Foreskin keratinocyte (primary cell): ENCODE measurements at places on chromosomes 16 and 17. TPM values are rescaled to one million over a fixed set of nuclear protein-coding genes. Genes with fewer than 3 reads are reported as not detected.
A peak's percentile ranks its signal among the peaks of the same experiment; 100 is the strongest.

DNA sequence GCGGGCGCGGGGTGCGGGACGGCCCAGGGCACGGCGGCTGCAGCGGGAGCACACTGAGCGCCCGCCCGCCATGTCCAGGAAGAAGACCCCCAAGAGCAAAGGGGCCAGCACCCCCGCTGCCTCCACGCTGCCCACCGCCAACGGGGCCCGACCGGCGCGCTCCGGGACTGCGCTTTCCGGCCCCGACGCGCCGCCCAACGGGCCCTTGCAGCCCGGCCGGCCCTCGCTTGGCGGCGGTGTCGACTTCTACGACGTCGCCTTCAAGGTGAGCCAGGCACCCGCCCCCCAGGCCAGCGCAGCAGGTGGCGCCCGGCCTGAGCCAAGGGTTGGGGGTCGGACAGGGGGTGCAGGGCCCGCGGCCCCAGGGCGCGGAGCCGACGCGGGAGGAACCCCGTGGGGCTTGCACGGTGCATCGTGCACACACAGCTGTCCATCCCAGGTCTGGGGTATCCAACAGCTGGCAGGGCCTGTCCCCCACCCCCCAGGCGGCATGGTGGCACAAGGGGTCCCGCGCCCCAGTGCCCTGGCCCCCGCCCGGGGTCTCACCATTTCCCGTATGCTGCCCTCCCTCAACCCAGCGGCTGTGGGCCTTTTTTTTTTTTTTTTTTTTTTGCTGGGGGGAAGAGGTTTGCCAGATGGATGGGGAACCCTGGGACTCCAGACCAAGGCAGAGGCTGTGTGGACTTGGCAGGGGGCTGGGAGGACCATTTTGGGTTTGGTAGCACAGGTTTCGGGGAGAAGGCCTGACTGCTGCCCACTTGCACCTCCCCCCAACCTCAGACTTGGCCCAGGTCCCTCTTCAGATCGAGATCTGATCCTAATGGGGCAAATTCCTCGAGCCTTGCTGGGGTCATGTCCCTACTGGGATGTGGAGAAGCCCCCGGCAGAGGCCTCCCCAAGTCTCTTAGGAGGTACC is 547 bp downstream of the RAB26 start:
- no peak for DNase-seq

DNA sequence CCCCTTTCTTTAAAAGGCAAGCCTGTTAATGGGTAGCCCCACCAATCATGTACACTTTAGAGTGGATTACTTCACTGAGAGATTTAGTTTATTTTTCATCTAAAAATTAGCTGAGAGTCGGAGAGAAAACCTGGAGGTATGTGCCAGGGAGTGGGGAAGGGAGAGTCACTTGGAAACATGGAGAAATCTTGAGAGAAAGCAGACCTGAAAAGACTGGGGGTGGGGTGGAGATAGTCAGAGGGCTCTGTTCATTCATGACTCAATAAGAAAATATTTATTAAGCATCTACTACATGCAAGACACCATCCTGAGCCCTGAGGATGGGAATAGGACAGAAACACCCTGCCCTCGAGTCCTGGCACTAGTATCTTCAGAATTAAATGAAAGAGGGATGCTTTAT is 27.4 kb upstream of the RCVRN start:
- peak; percentile 17 for DNase-seq

DNA sequence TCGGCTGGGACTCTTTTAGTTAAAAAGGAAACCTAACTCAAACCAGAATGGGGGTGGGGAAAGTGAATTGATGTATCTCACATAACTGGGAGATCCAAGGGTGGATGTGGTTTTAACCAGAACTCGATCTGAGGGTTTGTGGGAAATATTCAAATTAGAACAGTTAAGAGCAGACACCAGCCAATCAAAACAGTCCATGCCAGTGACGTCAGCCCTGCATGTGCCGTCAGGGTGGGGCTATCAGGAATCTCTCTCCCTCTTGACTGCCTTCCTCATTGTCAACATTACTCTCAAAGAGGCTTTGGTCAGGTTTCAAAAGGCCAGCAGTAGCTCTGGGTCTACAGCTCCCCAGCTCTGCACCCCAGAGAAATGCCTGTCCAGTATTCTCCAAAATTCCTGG is 94.2 kb upstream of the HSBP1 start:
- no peak for DNase-seq

The CCL8 gene
- total RNA-seq, result not detected in 2 replicates
